CD8-positive, alpha-beta memory T cell (primary cell): ENCODE measurements at places on chromosomes 5 and 9. TPM values are rescaled to one million over a fixed set of nuclear protein-coding genes. Genes with fewer than 3 reads are reported as not detected.

DNA sequence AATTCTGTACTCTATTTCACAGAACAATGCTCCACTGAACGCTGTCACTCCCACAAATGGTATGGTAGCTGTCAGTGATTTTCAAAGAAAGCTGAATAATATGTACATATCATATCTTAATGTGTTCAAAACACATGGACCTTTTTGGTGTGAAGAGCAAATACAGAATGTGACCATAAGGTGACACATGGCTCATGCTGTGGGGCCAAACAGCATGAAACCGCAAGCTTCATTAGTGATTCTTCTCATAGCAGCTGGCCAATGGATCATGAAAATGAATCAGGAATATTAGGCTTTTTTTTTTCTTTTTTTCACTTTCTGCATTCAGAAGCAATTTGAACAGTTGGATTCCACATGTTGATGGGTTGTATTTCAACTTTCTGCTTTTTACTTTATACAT, 54.9 kb upstream of the CDH9 start:
- DNase-seq = no peak

- DNase-seq = no peak
Measured at GRCh38 chr9:33131790-33132772, 35.1 kb downstream of the B4GALT1 start.

GRCh38 chr5:142659405-142659804, 26.5 kb downstream of the FGF1 start:
- DNase-seq = no peak

- DNase-seq = no peak
Measured at GRCh38 chr9:29750062-29750461, 2176.8 kb upstream of the C9orf72 start.

NR6A1 gene
- 2.4 TPM for total RNA-seq

PTAR1 gene
- 36.1 TPM for total RNA-seq

PCDHGA6 gene
- total RNA-seq = 0.22 TPM

RGP1 gene
- total RNA-seq = 21.9 TPM

GRCh38 chr5:6718161-6718681, 5.0 kb downstream of the TENT4A start:
- no peak for DNase-seq

GRCh38 chr5:116553366-116553765, 21.3 kb downstream of the SEMA6A start:
- DNase-seq = no peak

GRCh38 chr9:86783884-86784283, 163.4 kb downstream of the GAS1 start:
- no peak for DNase-seq

PCDH12 gene
- 0.33 TPM for total RNA-seq

INSYN2B gene
- total RNA-seq = not detected

GRCh38 chr9:136617746-136618579, 44.8 kb upstream of the EGFL7 start:
- DNase-seq = no peak

DNA sequence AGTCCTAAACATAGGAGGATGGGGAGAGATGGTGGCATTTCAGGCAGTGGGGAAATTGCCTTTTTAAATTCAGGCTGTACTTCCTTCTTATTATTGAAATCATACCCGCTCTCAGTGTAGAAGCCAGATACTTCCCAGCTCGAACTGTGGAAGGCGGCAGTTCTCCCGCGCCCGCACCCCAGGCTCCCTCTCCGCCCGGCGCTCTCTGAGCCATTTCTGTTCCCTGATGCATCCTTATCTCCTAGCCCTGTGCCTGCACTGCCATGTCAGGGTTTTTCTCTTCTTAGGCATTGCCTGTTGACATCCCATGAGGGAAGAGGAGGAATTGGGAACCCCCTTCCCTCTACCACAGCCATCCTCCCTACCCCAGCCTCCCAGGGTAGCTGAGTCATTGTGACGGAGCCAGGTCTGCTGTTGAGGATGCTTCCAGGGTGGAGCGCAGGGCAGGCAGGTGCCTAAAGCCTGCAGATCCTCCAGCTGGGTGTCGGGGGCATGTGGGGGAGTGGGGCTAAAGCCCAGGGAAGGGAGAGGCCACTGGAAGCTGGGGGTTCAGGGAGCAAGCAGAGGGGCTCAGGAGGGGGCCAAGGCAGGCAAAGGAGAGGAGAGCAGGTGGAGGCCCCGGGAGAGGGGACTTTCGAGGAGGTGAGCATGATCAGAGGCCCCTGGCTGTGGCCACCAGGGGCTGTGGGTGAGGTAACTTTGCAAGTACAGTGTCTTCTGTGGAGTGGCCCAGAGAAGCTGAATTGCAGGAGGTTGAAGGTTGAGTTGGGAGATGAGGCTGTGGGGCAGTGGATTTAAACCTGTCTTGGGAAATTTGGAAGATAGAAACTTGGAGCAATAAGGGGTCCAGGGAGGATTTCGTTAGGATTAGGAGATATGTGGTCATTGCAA, 16.2 kb downstream of the LAMC3 start:
- no peak for DNase-seq

PCDHGC5 gene
- not detected for total RNA-seq

GRCh38 chr5:97065475-97065874, 76.9 kb downstream of the LIX1 start:
- no peak for DNase-seq

ANAPC2 gene
- 50.2 TPM for total RNA-seq

FCN2 gene
- not detected for total RNA-seq

HK3 gene
- 1.3 TPM for total RNA-seq

- DNase-seq = no peak
Measured at GRCh38 chr5:135106610-135107471, 72.8 kb upstream of the PITX1 start.

BARHL1 gene
- not detected for total RNA-seq

DNA sequence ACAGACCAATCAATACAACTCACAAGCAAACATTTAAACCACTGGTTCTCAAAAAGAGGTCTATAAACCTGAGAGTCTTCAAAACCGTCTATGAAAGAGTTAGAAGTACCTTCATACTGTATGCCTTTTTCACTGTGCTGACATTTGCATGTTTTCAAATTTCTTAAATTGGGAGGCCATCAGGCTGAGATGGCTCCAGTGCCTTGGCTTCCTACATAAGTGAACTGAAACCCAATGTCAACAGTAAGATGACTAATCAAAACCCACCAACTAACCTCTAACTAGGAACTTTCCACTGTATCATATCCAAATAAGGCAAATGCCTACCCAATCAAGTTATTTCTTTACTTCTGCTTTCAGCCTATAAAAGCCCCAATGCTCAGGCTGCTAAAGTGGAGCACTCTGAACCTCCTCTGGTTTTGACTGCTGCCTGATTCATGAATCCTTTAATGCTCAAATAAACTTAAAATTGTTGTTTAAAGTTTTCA, 35.1 kb downstream of the FAM13B start:
- no peak for DNase-seq

- no peak for DNase-seq
Measured at GRCh38 chr9:93112864-93113389, 16.9 kb downstream of the CARD19 start.

GRCh38 chr9:104367507-104367906, 136.6 kb upstream of the OR13F1 start:
- DNase-seq = no peak

ETF1 gene
- 239 TPM for total RNA-seq

PCDHA10 gene
- not detected for total RNA-seq
